Eye (tissue), 1 donor: ENCODE measurements at places on chromosomes 13 and 19.
A peak's percentile ranks its signal among the peaks of the same experiment; 100 is the strongest.

- no peak for DNase-seq
Measured at GRCh38 chr13:82088781-82089180, 1747.9 kb upstream of the SPRY2 start.

DNA sequence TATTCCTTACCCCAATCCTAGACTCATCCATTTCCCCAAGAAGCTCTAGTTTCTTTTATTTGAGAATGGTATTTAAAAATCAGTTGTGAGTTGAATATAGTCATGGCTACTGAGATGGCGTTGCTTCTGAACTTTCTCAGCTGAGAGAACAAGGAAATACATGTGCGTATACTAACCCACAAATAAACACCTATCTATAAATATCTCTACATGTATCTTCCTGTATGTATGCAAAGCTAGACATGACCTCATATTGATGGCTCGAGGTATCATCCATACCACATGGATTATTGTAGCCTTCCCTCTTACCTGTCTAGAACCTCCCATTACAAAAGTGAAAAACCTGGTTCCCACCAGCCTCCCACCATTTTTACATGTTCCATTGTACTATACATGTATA, 141.0 kb downstream of the UFM1 start:
- no peak for DNase-seq

- DNase-seq: peak; percentile 98
Measured at GRCh38 chr19:55586976-55587668, 6.5 kb upstream of the ZNF579 start.

- DNase-seq: no peak
Measured at GRCh38 chr13:26475176-26476110, 82.0 kb upstream of the WASF3 start.

GRCh38 chr13:102680133-102680717, 14.6 kb downstream of the METTL21C start:
- DNase-seq: no peak

DNA sequence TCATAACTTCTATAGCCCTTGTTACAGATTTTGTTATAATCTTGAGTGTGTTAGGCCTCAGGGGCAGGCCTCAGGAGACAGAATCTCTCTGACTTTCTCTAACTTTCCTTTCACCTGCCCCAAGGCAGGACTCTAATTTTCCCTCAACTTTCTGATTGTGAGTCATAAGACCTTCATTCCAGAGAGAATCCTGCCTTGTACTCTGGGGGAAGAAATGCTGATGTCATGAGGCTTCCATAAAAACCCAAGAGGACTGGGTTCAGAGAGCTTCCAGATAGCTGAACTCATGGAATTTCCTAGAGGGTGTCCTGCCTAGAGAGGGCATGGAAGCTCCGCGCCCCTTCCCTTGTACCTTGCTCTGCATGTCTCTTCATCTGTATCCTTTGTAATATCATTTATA, 5.3 kb upstream of the KBTBD6 start:
- DNase-seq: no peak

- DNase-seq: no peak
Measured at GRCh38 chr13:27889471-27889870, 30.3 kb upstream of the PDX1 start.

- DNase-seq: no peak
Measured at GRCh38 chr13:98368019-98368418, 190.9 kb upstream of the RNF113B start.

DNA sequence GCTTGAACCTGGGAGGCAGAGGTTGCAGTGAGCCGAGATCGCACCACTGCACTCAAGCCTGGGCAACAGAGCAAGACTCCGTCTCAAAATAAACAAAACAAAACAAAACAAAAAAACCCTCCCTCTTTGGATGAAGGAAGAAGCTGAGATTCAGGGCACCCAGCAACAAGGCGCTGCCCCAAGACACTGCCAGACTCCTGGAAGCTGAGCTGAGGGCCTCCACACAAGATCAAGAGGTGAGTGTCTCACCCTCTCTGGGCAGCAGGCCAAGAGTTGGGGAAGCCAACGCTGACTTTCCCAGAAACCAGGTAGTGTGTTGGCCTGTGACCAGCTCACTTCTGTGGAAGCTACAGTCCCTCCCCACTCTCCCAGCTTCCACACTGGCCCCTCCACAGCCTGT, 3.7 kb upstream of the TYROBP start:
- DNase-seq: no peak

GRCh38 chr19:37936886-37937285, 29.9 kb downstream of the SIPA1L3 start:
- DNase-seq: no peak

- DNase-seq: peak; percentile 93
Measured at GRCh38 chr19:8580710-8581281, 3.6 kb upstream of the MYO1F start.

GRCh38 chr13:102707467-102707866, 12.6 kb upstream of the METTL21C start:
- DNase-seq: peak; percentile 39

DNA sequence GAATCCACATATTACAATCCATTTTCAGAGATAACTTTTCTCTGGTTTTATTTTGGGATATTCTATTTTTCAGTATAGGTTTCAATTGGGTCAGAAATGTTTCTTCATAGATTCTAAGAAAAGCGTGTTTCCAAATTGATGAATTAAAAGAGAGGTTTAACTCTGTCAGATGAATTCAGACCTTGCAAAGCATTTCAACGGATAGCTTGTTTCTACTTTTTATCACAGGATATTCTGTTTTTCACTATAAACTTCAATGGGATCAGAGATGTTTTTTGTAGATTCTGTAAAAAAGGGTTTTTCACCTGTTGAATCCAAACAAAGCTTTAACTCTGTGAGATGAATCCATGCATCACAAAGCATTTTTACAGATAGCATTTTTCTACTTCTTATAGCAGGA, 1498.1 kb downstream of the UQCRFS1 start:
- no peak for DNase-seq

DNA sequence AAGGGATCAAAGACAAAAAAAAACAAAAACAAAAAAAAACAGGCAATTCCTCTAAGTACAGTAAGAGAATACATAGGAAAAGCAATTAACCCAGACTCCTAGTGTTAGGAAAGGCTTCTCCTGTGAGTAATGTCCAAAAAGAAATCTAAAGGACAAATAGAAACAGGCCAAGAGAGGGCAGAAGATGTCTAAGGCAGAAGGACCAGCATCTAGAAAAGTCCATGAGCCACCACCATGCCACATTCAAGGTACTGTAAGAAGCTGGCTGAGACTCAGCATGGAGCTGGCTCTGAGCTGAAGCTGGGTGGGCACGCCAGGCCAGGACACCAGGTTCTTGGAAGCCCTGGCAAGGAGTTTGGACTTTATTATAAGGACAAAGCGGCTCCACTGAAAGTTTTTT, 118.1 kb upstream of the FRY start:
- DNase-seq: no peak
